AG09309 (cell line): ENCODE measurements at places on chromosomes 6 and 20.

- peak; percentile 72 for DNase-seq
Measured at GRCh38 chr6:71197267-71197666, 91.3 kb upstream of the OGFRL1 start.

GRCh38 chr6:42051268-42051653 lies 937 bp downstream of the TAF8 start:
- DNase-seq: no peak

DNA sequence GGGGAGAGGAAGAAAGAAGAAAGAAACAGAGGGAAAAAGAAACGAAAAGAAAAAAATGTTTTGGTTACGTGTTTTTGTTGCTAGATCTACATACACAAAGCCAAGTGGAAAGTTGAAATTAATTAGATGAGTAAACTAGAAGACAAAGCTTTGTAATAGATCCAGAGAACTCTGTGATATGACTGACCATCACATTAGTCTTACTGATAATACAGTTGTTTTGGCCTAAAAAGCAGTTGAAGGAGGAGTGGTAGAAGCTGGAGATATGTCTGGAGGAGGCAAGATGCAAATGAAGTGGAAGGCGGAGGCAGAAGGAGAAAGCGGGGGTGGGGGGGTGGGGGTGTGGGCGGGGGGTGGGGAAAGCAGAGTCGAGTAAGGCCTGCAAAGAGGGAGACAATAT lies 500.1 kb upstream of the ID4 start:
- DNase-seq: no peak

DNA sequence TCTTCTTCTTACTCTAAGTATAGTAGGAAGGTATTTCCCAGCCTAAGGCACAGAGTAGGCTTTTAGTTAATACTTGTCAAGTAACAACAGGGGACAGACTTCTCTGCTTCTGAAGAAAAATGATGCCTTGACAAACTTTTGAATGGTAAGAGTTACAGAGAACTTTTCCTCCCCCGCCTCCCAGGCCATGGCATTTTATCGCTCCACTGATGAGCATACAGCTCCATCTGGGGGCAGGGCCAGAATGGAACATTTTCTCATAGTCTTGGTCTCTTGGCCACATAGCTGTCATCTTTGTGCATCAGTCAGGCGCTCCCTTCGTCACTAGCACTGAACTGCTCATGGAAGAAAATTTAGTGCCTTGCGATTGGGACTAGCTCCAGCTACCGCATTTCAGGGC lies 1066.8 kb upstream of the CITED2 start:
- DNase-seq: no peak

DNA sequence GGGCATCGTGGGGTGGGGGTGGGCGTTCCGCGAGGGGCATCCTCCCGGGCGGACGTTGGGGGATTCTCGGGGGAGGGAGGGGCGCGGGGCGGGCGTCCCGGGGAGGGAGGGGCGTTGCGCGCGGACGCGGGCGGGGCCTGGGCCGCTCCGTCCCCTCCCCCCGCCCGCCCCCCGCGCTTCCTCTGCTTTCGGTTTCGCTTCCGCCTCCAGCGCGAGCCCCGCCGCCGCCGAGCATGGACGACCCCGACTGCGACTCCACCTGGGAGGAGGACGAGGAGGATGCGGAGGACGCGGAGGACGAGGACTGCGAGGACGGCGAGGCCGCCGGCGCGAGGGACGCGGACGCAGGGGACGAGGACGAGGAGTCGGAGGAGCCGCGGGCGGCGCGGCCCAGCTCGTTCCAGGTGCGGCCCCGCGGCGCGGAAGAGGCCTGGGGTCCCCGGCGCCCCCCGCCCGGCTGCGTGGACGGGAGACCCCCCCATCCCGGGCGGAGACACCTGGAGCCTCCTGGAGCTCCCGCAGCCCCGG lies at the start of gene OGFR:
TSS of gene OGFR (plus strand) at position 209 of the 528 bp plus-strand sequence. CDS start at position 234, 25 bp downstream.
- DNase-seq: no peak

DNA sequence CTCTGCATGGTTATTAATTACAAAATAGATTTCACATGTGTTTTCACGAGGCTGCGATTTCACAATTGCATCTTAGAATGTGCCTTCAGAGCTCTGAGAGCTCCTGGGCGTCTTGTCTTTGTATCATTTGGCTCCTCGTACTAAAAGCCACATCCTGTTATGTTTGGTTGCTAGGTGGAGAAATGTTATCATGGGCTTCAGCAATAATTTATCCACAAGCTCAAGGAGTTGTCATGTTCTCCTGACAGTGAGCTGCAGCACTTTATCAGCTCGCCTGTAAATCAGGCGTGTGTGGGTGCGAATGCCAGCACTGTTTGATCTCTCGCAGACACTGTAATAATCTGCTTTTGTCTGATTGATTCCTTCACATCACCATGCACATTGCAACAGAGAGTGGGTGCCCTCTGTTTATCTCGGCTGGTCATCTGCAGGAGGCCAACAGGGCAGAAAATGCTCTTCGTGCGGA lies 218.6 kb upstream of the ZFP64 start:
- DNase-seq: peak; percentile 32

DNA sequence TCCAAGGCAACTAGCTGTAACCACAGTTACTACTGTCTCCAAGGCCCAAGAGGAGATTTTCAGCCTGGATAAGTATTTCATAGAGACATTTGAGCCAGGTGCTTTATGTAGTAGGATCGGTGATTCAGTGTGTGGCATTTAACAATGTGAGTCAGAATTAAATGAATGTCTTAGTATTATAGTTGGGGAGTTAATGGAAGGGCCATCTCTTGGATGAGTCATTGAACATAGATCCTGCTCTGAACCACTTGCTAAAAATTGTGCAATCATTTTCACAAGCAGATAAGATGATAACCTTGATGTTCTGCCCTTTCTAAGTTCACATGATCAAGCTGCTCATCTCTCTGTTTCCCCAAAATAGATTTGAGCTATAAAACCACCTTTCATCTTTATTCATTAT lies 668.9 kb upstream of the CITED2 start:
- peak; percentile 92 for DNase-seq

DNA sequence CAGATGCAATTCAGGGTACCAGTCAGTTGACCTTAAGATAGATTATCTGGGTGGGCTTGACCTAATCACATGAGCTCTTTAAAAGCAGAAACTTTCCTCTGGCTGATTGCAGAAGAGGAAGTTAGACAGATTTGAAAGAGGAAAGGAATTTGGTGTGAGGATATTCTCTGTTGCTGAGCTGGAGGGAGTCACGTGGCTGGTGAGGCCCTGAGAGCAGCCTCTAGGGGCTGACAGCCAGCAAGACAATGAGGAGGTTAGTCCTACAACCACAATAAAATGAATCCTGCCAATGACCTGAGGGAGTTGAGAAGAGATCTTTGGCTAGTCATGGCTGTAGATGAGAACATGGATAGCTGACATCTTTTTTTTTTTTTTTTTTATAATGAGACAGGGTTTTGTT lies 87.0 kb upstream of the B3GAT2 start:
- DNase-seq: no peak

- peak; percentile 17 for DNase-seq
Measured at GRCh38 chr6:111113336-111114086, 26.2 kb downstream of the SLC16A10 start.

DNA sequence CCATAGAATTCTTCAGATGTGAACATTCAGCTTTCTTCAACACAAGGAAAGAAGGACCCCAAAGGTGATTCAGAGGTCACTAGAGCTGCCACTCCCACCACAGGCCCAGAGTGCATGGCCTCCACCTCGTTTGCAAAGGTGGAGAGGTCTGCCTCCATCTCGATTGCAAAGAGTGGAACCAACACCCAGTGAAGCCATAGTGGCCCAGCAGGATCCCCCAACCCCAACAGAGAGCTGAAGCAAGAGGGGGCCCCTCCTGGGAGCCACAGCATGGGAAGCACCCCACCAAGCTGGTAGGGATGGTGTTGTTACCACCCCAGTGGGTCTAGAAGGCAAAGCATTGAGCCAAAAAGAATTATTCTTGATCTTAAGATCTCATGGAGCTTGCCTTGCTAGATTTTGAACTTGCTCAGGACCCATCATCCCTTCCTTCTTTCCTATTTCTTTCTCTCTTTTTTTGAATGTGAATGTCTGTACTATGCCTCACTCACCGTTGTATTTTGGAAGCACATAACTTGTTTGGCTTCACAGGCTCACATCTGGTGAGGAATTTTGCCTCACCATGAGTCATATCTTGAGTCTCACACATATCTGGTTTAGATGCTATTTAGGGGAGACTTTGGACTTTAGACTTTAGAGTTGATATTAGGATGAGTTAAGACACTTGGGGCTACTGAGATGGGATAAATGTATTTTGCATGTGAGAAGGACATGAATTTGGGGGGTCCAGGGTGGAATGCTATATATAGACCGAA lies 119.2 kb downstream of the ANKRD60 start:
- DNase-seq: peak; percentile 59

DNA sequence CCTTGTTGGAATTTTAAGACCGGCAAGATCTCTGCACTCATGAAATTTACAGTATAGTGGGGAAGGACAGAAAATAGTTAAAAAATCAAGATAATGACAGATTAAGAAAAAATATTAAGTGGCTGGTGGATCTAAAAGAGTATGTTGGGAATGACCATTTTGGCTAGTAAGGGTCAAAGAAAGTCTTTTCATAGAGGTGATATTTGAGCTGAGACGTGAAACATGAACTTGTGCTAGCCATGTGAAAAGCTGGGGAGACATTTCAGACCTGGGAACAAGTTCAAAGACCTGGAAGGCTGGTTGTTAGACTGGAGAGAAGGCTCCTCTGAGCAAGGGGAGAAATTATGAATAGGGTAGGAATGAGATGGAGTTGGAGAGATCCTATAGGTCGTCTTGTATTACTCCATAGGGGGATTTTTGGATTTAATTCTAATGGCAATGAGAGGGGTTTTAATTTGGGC lies 4.7 kb downstream of the BICRAL start:
- DNase-seq: no peak

GRCh38 chr6:98514073-98514720 lies 320.2 kb upstream of the POU3F2 start:
- DNase-seq: no peak

GRCh38 chr6:110185879-110186278 lies 5.7 kb downstream of the CDC40 start:
- no peak for DNase-seq

DNA sequence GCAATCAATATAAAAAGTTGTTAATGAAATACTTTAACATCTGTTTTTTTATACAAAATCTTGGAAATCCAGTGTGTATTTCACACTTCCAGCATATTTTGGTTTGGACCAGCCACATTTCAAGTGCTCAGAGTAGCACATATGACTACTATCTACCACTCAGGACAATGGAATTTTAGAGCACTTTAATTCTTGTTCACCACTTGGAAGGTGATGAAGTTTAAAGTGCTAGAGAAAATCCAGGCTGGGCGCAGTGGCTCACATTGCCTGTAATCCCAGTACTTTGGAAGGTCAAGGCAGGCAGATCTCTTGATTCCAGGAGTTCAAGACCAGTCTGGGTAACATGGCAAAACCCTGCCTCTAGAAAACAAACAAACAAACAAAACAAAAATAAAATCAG lies 6.1 kb upstream of the SLC35B3 start:
- no peak for DNase-seq

- peak; percentile 100 for DNase-seq
Measured at GRCh38 chr6:16947375-16948015, 154.4 kb upstream of the STMND1 start.

DNA sequence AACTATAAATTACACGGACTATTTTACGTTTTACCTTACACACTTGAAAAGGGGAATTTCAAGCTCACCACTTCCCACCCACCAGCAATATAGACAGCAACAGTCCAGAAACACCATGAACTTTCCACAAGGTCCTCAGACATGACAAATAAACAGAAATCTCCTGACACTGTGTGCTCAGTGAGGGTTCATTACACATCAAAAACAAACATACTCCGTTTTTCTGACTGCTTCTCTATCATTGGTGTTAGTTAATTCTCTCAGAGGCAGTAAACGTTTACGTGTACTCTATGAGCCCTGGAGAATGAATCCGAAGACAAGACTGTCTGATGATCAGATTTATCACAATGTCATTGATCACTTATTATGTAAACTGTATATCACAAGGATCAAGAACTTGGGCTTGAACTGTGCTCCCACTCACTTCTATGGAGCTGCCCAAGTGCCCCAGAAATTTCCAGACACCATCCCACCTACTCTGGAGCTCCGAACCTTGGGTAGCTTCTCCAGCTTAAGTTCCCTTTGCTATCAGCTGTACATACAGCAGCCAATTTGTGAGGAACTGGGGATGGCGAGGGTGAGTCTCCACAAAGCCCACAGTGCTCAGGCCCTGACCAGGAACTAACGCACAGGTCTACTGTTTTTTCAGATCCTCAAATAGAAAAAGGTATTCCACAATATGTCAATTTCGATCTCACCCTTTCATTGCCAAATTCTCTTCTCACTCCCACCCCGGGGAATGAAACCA lies 86.0 kb downstream of the ALDH8A1 start:
- no peak for DNase-seq

DNA sequence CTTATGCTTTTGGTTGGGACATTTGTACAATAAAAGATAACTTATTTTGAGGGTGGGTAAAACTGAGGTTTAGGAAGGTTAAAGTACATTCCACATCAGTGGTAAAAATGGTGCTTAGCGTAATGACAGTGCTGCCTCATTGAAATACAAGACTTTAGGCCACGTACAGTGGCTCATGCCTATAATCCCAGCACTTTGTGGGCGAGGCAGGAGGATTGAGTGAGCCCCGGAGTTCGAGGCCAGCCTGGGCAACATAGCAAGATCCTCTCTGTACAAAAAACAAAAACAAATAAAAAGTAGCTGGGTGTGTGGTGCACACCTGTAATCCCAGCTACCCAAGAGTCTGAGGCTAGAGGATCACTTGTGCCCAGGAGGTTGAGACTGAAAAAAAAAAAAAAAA lies 2.3 kb upstream of the KIAA0319 start:
- DNase-seq: no peak

DNA sequence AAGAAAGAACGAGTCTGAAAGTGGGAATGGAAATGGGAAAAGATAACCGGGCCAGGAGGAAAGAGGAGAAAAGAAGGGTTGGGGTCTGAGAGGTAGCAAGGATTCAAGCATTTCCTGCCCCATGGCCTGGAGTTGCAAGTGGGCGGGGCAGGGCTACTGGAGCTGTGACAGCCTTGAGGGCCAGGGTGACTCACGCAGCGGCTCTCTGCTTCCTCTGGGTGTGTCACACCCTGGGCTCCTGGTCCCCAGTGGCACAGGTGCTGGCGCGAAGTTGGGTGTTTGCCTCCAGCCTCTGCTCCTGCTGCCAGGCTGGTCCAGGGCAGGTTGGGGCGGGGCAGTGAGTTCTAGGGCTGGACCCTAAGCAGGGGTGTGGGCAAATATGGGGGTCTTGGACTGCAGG lies 3.3 kb upstream of the ULBP3 start:
- DNase-seq: no peak

DNA sequence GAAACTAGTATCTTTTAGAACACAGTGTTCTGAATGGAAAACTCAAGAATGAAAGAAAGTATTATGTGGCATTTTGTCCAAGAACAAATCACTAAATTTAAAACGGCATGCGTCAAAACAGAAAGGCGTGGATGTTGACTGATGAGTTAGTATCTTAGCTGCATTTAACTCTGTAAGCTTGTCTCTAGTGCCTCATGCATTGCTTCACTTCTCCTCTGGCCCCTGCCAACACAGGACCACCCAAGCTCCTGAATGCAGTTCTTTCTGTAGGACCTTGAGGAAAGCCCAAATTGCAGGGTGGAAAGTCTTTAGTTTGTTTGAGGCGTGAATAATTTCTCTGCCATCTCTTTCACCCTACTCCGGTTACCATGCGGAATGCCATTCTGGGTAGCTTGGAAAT lies 632.2 kb downstream of the COL12A1 start:
- no peak for DNase-seq
